ENCODE measurements at places on chromosomes 3 and 15.

DNA sequence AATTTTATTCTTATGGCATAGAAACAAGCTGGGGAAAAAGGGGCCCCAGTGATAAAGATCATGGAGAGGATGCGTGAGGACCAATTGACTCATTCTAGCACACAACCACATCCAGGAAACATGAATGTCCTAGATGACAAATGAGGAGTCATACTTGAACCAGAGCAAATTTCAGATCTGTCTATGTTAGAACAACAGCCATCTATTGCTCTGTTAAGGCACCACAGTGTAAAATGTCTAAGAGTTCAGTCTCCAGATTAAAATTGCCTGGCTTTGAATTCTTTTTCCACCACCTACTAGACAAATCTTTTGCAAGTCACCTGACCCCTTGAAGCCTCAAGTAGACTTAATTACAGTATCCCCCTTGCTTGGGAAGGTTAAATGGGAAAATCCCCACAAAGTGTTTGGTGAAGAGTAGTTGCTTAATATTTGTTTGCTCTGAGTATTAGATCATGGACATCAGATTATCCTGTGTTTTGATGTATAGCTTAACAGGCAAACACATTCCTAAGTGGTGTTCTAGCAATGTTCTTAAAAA lies 258.7 kb upstream of the TGFBR2 start:
- no peak for DNase-seq

DNA sequence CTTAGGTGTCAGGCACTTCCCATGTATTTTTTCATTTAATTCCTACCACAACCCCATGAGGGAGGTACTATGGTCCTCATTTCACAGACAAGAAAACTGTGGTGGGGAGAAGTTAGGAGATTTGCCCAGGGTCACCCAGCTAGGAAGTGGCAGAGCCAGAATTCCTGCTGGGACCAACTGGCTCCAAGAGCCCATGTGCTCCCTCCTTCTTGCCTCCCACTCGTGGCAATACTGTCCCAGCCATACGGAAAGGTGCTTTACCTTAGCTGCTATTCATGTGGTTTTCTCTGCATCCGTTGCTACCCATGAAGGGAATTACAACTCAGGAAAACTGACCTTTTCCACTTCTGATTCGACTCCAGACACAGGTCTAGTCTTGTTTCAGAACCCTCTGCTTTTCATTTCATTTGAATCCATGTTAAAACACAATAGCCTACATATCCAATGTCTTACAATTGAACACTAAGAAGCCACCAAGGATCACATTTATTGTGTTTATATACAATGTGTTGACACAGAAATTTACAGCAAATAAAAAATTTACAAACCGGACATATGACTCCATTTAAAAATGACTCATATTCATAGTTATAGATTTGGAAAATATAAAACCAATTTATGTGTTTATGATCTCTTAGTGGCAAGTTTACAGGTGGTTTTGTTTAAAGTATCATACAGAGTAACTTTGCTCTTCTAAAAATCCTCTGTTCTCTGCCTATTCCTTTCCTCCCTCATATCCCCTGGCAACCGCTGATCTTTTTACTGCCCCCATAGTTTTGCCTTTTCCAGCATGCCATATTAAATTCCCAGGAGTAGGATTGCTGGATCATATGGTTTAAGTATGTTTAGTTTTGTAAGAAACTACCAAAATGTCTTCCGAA lies 58.8 kb downstream of the BTD start:
- DNase-seq: no peak

DNA sequence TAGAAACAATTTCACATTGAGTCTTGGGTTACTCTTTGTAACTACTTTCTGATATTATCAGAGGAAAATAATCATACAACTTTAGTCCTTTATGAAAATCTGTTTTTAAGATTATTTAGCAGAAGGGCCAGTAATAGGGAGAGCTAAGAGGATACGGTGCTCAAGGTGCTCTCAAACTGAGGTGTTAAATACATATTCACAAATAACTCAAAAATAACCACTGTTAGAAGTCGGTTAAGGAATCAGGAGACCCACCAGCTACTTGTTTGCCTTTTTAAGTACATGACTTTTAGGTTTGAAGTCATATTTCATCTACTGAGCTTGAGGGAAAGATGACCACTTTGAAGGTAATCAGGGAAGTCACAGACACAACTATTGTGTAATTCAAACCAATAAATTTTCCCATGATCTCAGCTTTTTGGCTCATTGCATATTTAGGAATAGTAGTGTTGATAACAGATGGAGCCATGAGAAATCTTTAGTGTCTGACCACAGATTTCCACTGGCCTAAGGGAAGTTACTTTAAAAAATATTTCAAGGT lies 1.4 kb upstream of the RSRC1 start:
- DNase-seq: no peak

DNA sequence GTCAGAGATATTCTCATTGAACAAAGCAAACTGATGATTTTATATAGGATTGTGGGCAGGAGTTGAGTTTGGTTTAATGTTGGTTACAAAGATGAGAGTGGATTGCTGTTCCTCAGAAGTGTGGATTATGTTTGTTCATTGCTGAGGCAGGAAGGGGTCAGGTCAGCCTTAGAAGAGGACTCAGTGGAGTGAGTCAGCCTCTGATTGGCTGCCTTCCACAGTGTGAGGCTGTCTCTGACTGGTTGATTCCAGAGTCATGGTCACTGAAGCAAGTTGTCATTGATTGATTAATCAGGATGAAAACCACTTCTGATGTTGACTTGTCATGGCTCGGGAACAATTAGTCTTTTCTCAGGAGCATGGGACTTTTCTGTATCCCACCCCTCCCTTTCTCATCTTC lies 36.2 kb downstream of the KBTBD12 start:
- DNase-seq: no peak

DNA sequence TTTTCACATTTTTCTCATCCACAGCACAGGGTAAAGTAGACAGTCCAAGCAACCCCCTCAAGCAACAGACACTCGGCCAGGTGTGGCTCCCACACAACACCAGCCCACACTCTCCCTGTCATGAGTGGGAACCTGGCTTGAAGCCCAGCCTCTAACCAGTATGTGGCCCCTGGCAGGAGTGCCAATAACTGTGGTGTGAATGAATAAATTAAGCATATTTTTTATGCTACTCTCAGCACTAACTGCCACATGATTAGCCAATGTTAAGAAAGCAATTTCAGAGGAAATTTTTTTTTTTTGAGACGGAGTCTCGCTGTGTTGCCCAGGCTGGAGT lies 9.9 kb downstream of the IL17RD start:
- no peak for DNase-seq

- no peak for DNase-seq
Observed at GRCh38 chr3:112773864-112774263, 72.8 kb downstream of the CD200R1L start.

DNA sequence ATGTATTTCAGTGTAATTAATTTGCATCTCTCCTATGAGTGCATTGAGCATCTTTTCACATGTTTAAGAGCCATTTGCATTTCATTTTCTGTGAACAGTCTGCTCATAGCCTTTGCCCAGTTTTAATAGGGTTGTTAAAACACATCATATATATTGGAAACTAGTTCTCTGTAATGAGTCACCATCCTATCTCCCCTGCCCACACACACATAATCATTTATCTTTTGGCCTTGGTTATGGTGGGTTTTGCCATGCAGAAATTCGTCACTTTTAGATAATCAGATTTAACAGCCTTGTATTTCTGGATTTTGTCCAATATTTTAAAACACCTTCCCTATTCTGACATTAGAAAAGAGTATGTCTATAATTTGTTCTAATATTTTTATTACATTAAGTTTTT lies 11.9 kb upstream of the CHRM5 start:
- no peak for DNase-seq

DNA sequence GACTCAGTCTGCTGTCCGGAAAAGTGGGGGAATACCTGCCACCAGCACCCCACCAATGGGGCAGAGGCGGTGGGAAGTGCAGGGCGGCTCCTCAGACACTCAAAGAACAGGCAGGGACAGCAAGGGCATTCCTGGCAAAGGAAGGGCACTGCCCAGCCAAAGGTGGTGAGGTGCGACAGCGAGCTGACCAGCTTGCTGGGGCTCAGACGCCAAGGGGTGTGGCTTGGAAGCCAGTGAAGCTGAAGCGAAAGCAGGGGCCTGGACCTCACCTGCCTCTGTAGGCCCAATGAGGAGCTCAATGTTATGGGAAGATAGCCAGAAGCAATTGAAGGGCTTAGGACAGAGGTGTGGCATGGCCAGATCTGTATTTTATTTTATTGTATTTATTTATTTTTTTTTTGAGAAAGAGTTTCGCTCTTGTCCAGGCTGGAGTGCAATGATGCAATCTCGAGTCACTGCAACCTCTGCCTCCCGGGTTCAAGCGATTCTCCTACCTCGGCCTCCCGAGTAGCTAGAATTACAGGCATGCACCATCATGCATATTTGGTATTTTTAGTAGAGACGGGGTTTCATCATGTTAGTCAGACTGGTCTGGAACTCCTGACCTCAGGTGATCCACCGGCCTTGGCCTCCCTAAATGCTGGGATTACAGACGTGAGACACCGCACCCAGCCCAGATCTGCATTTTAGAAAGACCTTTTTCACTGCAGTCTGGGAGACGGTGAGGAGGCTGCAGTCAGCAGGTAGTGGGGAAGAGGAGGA lies 4.4 kb upstream of the LMAN1L start:
- no peak for DNase-seq

- no peak for DNase-seq
Observed at GRCh38 chr3:46922871-46923558, 45.5 kb downstream of the PTH1R start.

GRCh38 chr3:55826731-55827496 lies 339.8 kb upstream of the WNT5A start:
- no peak for DNase-seq

DNA sequence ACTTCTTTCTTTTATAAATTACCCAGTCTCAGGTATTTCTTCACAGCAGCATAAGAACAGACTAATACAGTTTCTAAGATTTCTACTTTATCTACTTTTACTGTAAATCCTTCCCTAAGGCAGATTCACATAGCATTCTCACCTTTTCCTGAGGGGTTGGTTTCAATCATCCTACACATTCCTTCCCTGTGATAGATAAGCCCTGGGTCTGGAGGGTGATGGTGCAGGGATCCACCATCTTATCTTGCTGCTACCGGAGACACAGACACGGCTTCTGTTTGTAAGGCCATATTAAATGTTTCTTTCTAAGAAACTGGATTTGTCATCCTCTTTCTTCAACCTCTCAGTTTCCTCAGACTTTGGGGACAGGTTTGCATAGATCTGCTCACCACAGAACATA lies 6.1 kb downstream of the IQCF5 start:
- no peak for DNase-seq

GRCh38 chr3:197728487-197728886 lies 8.2 kb downstream of the RUBCN start:
- no peak for DNase-seq

DNA sequence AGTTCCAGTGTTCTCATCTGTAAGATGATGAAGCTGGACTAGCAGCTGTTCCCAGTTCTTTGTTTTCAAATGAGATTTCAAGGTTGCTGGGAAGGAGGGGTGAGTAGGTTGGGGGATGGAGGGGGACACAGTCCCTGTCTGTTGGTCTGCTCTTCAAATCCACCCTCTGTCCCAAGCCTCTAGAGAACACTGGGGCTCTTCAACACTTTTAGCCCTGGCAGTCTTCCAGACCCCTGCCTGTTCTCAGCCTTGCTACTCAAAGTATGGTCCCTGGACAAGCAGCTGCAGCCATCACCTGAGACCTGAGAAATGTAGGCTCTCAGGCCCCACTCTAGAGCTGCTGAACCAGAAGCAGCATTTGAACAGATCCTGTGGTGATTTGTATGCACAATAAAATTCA lies 41.3 kb downstream of the NEK11 start:
- no peak for DNase-seq

DNA sequence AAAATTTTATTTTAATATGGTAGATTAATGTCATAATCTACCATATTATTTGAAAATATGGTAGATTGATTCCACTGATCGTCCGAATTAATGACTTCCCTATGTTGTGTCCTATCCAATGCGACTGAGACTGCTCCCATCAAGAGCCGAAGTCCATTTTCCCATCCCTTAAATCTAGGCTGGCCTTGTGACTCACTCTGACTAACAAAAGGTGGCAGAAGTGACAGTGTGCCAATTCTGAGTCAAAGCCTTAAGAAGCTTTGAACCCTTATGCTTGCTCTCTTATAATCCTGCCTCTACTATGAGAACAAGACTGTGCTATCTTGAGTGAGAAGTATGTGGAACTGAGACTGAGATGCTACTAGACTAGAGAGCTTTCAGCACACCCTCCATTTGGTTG lies 387.2 kb downstream of the ROBO1 start:
- no peak for DNase-seq

DNA sequence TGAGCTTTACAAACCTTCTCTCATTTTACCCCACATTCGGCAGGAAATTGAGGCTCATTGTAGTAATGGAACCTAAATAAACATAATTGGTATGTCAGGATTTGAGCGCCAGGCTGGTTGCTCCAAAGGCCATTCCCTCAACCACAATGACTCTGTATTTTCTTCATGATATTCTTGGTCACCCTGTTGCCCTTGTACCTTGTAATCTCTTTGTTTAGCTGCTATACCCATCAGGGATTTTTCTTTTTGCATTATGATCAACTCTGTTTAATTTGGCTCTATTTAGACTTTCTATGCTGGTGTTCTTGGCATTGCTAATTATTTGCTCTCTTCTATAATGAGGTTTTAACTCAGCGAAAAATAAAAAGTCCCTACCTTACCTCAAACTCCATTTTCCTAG lies 29.8 kb downstream of the DUOX2 start:
- no peak for DNase-seq

DNA sequence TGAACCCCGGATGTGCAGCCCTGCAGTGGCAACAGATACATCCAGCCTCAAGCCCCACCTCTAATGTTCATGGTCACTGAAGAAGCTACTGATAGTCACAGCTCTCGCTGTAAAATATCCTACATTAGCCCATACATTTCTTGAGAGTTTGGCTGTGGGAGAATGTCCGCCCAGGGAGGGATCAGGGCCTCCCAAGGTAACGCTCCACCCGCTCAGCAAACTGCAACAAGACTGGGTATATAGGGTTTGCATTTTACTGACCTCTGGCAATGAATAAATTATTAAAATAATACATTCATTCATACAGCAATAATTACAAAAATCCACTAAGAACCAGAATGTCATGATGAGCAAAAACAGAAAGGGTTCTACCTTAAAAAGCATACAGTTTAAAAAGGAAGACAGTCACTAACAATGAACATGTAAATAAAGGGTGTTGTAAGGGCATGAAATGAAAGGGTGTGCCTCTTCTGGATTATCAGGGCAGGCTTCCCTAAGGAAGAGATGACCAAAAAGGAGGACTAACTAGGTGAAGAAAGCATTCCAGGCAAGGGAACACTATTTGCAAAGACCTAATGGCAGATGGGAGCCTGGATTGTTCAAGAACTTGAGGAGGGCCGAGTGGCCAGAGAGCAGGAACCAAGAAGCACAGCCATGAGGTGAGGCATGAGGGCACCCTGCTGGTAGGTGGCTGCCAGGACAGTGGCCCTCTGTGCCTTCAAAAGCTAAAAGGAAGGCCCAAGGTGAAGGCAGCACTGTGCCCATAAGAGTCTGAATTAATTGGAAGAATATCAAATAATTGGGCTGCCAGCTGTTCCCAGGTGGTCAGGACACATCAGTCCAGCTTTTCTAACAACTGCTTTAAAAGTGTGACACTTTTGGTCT lies 28.1 kb upstream of the CTDSPL start:
- DNase-seq: no peak
